Colonic mucosa (tissue), 4 donors: ENCODE measurements at places on chromosomes 12 and 14.

GRCh38 chr14:23941230-23941629, 12.3 kb upstream of the DHRS4 start:
- DNase-seq, result no peak

DNA sequence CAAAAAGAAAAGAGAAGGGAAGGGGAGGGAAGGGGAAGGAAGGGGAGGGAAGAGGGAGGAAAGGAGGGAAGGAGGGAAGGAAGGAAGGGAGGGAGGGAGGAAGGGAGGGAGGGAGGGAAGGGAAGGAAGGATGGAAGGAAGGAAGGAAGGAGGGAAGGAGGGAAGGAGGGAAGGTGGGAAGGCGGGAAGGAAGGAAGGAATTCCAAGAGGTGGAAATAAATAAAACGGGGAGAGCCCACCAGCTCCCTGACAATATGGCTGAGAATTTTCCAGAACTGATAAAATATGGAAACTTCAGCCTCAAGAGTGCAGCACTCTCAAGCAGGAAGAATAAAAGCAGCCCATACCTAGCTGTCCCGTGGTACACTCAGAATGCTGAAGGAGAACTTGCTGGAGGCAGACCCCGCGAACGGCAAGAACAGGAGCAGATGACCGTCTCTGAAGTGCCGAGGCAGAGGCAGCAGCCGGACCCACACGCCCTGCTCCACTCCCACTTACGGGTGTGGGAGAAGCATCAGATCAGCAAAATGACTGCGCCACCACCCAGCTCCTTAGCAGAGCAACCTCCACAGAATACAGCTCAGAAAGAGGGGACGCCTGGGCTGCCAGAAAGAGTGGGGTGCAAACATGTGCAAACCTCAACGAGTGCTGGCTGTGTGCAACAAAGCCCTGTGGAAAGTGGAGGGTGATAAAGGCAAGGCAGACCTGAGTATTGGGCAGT, 34.1 kb upstream of the INF2 start:
- DNase-seq, result no peak

GRCh38 chr12:76085520-76085868, 1.0 kb upstream of the NAP1L1 start:
- DNase-seq, result peak; percentile 26

- peak; percentile 54 for DNase-seq
Observed at GRCh38 chr12:80186727-80187217, 87.4 kb downstream of the OTOGL start.

GRCh38 chr14:72420749-72421474, 473.0 kb downstream of the DPF3 start:
- peak; percentile 80 for DNase-seq
